ENCODE measurements at places on chromosomes 11 and 22.

- DNase-seq, result peak; percentile 33
These were observed 55.3 kb upstream of the FBXO3 start for GRCh38 chr11:33829430-33830141.

GRCh38 chr22:24284747-24285203 lies 14.1 kb downstream of the SPECC1L start:
- no peak for DNase-seq

- no peak for DNase-seq
These were observed 6.2 kb downstream of the TANGO2 start for GRCh38 chr22:20026996-20027601.

GRCh38 chr11:73614591-73614990 lies 16.7 kb upstream of the FAM168A start:
- no peak for DNase-seq

DNA sequence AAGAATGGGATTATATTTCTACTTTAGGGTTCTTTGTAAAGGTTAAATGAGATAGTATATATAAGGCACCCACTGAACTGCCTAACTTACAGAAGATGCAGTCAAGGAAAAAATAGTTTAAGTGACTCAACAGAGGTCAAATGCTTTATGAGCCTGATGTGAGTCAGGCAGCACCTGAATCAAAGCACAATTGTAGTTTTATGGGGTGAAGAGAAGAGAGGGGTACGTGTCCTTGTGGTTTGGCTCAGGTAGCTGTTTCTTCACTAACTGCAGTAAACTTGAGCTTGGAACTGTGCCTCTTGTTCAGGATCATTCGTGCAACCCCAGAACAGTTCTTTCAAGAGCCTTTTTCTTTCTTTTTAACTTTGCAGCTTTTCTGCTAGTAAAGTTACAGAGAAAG lies 125.2 kb upstream of the SPON1 start:
- DNase-seq, result no peak

GRCh38 chr22:27842201-27842600 lies 40.6 kb upstream of the MN1 start:
- no peak for DNase-seq

GRCh38 chr11:43381802-43382201 lies 23.1 kb downstream of the TTC17 start:
- no peak for DNase-seq

- no peak for DNase-seq
These were observed 33.2 kb upstream of the TTC12 start for GRCh38 chr11:113281052-113281725.

- no peak for DNase-seq
These were observed 580.3 kb downstream of the BRD1 start for GRCh38 chr22:49247194-49247924.

DNA sequence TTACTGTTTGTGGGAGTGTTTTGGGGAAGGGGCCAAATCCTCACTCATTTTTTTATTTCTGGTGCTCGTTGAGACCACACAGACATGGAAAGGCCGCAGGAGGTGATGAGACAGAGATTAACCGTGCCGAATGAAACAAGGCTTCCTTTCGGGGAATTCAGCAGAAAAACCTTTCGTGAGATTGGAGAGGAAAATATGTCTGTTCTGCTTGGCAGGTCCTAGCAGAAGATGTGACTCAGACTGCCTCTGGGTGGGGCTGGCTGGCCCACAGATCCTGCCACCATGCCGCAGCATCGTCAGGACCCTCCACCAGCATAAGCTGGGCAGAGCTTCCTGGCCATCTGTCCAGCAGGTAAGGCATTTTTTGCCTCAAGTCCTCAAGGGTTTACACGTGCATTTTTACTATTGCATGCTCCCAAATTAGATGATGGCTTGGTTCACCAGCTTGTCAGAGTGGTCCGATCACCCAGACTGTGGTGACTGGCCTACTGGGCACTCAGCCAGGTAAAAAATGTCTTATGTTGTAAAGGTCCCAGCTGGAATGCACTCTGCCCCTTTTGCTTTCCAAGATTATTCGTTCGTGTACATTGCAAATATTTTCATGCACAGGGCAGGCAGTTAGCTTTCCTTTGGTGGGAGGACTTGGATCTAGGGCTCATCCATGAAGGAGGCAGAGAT lies 1.5 kb downstream of the DDB2 start:
- peak; percentile 38 for DNase-seq

DNA sequence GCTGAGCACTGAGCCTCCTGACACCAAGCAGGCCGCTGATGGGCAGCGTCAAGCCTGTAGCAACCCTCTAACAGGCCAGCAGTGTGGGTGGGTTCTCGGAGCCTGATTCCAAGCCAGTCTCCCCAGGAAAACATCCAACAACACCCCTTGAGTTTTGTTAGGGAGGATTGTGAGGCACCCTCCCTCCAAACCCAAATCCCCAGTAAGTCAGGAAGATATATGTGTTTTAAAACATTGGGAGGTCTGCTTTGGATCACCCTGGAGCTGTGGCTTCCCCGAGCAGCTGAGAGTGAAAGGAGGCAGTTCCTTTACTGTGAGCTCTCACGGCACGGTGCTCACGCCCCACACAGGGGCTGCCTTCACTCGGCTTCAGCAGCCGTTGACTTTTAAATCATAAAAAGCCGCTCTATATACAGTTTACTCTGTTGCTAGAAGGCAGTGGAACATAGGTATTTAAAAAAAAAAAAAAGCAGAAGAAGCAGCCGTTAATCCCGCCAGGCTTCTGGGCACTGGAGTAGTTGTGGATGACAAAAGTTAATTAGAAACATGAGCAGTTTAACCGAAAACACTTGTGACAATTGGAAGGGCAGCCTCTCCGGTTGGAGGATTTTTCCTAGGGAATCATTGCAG lies 218.6 kb downstream of the NAV2 start:
- DNase-seq, result no peak

GRCh38 chr11:73576185-73576614 lies 21.7 kb downstream of the FAM168A start:
- DNase-seq, result no peak

- DNase-seq, result no peak
These were observed 1.9 kb downstream of the CRYBB1 start for GRCh38 chr22:26615830-26616435.

GRCh38 chr22:44745853-44746789 lies 6.3 kb upstream of the ARHGAP8 start:
- DNase-seq, result no peak

DNA sequence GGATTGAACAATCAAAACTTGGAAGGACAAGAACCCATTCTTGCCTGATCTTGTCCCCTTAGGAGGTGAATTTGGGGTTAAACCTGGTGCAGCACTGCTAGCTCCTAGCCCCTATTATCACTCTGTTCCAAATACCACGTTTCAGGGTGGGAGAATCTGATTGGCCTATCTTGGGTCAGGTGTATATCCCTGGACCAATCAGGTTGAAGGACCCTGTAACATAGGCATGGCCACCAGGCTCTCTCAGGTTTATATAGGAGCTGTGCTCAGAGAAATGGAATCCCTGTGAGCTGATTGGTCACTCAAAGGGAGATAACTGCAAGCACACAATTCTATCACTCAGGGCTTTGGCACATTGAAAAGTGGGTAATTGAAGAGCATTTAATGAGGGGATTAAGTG lies 26.6 kb upstream of the AMPD3 start:
- no peak for DNase-seq

DNA sequence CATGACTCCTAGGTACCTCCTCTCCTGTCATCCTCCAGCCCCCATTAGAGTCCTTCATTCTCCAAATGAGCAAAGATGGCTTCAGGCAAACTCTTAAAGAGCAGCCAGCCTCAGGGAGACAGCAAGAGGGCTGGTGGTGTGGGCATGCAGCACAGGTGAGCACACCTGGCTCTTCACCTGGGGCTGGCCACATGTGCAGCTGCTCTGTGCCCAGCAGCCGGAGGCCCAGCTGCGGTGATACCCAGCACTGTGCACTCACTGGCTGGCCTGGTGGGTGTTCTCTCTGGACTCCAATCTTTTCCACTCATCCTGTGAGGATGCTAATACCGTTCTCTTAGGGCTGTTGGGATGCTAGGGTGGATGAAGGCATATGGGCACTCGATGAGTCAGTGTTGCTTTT lies 106.1 kb upstream of the PARVA start:
- DNase-seq, result no peak

DNA sequence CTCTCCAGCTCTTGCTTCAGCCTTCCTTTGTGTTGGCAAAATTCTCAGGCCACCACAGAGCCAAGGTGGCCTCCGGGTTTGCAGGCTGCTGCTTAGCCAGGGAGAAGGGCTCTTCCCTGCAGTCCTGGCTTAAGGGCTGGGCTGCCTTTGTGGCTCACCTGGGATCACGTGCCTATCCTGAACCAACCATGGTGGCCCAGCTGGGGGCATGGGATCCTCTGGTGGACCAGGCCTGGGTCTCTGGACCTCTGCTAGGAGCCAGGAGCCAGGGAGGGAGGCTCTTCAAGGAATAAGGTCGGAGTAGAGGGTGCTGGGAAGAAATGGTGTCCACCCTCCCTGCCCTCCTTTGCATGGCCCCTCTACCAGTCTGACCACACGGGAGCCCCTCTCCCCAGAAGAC lies 43.9 kb downstream of the CACNA1I start:
- no peak for DNase-seq

GRCh38 chr22:50105208-50106100 lies 15.6 kb downstream of the MOV10L1 start:
- DNase-seq, result no peak
